Stimulated activated CD8-positive, alpha-beta memory T cell treated with anti-CD3 and anti-CD28 coated beads, Interleukin-7, amount 100 ng/mL, for 48 hours (primary cell): ENCODE measurements at places on chromosomes 7 and 10.

DNA sequence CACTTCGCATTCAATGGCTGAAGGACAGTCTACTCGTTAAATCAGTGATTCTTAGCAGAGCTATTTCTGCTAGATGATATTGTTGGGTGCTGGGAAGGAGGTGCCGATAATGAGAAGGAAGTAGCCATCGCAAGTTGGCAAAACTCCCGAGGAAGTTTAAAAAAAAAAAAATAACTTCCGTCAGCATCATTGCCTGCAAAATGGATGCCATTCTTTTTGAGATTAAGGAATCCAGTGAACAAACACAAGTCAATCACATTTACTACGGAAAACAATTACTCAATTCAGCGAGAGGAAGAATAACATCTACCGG, 74.4 kb upstream of the SFMBT2 start:
- no peak for DNase-seq

GRCh38 chr10:45000752-45001380, at the start of gene ZNF22:
Gene ZNF22 (plus strand): TSS chr10:45000923. CDS start chr10:45003369, 2,446 bp downstream.
- peak; percentile 54 for DNase-seq

DNA sequence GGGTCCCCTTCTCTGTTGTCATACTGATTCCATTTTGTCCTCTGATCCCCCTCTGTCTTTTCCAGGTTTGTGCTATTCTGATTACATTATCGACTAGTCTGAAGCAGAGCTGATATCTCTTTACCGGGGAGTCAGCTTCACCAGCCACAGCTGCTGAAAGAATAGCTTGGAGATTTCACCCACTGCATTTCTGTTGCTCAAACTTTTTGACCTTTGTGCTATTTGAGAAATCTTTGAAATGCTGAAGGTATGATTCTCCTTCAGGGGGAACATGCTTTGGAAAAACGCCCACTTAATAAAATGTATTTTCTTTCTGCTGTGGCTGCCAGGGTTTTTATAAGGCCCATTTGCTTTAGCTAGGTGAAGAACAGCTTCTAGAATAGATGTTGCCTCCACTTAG, 197.8 kb upstream of the TCF7L2 start:
- no peak for DNase-seq

DNA sequence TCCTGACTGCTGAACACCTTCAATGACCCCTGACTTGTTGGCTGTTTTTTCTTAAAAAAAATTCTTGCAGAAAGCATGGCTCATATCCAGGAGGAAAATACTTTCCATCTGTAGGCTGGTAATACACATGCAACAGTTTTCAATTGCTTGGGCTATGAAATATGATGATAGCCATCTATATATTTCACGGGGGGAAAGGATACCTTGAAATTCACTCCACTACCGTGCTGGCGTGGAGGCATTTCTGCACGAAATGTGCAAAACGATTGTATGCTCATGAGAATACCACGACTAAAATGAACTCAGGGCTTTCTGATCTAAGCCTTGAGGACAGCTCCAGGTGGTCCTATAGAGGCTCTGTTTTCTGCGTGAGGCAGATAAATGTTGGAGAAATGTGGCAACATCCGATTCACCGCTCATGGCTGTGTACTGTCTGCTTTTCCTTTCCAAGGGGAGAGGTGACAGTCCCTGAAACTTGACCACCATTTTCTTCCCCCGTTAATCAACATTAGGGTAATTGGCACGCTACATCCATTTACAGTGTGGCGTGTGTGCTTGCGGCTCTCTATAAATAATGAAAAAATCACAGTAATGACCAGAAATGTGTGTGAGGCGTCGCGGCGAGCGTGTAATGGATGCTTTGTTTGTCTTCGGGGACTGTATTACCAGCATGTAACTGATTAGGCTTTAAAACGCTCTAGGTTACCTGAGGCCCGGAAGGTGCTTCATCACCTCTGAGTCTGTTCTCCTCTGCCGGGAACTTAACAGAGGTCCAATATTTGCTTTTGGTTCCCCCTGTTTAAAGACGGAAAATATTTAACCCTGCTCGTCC, 12.8 kb upstream of the CARD11 start:
- DNase-seq = no peak

GRCh38 chr7:111368381-111369065, 193.8 kb downstream of the IMMP2L start:
- DNase-seq = no peak
